ENCODE measurements at places on chromosomes 11 and 22.

DNA sequence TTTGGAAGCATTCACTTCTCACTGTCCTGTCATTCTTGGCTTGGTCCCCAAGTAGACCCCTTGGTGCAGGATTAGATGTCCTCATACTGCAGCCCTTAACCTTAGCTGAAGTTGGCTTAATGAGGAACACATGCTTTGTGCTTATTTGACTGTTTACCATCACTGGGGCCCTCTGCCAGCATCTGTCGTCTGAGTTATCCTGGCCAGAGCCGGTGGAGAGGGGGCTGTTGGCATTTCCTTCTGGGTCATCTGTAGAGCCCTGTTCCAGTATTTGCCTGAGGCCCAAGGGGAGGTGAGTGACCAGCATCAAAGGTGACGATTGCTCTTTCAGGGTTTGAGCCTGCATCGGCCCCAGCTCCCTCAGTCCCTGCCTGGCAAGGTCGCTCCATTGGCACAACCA, 126.4 kb upstream of the RASSF10 start:
- DNase-seq: no peak

- no peak for DNase-seq
These were observed 71.5 kb upstream of the TTC12 start for GRCh38 chr11:113242767-113243397.

DNA sequence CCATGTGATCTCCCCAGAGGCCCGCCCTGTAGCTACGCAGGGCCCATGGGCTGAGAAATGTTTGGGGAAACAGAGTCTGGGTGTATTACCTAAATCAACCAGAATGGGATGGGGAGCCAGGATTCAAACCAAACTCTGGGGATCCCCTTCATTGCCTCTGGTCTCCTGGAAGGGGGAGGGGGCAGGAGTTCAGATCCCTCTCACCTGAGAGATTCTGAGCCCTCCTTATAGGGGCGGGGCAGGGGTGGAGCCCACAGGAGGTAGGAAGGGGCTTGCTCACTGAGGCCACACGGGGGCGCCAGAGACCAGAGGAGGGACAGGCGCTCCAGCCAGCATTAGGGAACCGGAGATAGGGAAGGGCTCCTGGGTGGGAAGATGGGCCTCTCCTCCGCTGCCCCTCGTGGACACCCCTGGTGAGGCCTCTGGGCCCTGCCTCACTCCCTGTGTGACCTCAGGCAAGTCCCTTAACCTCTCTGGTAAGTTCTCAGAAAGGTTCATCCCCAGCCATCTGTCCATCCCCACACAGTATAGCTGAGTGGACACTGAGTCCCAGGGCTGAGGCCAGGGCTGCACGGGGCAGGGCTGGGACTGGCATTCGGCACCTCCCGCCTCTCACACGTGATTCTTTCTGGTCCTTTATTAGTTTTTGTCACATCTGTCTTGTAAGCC, 2.7 kb upstream of the CDC42BPG start:
- peak; percentile 92 for DNase-seq

DNA sequence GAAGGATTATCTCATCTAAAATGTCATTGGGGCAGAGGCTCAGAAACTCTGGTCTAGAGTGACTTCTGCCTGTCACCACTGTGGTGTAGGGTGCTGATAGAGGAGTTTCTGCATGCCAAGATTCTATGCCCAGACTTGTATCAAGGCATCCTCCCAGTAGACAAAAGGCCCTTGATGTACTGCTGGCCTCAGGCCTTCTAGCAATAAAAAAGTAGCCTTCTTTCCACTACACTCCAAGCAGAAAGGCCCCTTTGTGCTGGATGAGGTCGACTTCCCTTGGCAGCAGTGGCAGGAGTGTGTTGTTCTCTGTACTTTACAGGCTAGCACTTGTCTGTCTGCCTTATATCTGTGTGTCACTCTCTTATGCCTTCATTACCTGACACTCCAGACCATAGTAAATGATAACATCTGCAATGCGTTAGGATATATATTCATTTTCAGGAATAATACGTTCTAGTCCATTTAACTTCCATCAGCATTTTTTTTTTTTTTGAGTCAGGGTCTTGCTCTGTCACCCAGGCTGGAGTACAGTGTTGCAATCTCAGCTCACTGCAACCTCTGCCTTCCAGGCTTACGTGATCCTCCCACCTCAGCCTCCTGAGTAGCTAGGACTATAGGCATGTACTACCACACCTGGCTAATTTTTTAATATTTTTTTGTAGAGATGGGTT, 49.5 kb upstream of the RRM1 start:
- no peak for DNase-seq

GRCh38 chr11:133993921-133994320, 37.2 kb upstream of the IGSF9B start:
- DNase-seq: no peak

- no peak for DNase-seq
These were observed 11.7 kb upstream of the GLYATL1 start for GRCh38 chr11:58927393-58928106.

DNA sequence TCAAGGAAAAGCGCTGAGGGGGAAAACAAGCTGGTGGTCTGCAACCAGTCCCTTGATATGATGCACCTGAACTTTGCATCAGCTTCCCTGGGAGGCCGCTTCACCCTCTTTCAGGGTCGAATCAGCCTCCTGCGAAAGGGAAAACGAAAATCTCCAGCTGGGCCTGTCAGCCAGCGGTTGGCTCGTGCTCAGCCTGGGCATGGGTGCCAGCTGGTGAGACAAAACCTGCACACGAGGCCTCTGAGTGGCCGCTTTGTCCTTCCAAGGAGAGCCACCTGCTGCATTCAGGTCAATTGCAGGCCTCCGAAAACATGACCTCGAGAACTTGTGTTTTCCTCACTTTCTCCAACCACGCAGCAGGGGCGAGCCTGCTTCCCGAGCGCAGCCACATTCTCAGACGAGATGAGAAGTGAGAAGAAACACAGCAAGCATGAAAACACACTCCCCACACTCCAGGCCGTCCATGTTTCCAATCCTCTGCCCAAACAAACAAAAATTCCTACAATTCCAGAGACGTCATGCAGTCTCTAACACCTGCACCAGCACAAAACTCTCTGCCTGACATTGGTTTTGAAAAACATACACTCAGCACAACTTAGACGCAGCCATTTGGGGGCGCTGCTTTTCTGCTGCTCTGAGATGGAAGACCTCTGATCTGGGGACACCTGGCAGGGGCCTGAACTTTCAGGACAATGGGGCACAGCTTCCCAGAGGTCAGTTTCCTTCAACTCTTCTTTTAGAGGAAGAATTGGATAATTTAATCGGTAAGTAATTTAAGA, 77.1 kb downstream of the DHCR7 start:
- no peak for DNase-seq

GRCh38 chr22:31229402-31230079, 17.4 kb downstream of the LIMK2 start:
- no peak for DNase-seq

DNA sequence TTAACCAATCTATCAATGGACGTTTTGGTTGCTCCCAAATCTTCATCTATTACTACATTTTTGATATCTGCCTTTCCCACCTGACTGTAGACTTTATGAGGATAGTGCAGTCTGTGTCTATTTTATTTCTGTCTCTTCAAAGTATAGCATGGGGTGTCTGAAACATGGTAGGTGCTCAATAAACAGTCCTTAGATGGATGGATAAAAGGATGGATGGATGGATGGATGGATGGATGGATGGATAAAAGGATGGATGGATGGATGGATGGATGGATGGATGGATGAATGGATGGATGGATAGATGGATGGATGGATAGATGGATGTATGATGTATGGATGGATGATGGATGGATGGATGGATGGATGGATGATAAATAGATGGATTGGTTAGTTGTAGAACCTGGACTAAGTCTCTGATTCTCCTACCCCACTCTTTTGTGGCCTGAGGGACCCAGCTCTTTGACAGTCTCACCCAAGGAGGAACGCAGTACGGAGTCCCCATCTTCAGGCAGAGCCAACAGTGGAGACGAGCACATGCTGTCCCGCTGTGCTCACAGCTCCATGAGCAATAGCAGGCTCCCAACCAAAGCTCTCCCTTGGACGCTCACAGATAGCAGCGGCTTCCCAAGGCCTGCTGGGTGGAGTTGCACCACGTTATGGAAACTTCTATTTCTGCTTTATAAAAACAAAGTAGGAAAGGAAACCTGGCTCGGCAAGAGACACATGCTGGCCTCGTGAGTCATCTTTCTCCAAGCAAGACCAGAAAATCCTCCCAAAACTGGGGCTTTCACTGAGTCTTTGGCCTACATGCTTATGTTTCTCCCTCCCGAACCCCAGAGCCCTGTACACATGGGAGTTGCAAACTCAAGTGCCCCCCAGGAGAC, 448.0 kb downstream of the MIAT start:
- no peak for DNase-seq

GRCh38 chr22:21762712-21763581, 27.4 kb upstream of the YPEL1 start:
- DNase-seq: no peak

DNA sequence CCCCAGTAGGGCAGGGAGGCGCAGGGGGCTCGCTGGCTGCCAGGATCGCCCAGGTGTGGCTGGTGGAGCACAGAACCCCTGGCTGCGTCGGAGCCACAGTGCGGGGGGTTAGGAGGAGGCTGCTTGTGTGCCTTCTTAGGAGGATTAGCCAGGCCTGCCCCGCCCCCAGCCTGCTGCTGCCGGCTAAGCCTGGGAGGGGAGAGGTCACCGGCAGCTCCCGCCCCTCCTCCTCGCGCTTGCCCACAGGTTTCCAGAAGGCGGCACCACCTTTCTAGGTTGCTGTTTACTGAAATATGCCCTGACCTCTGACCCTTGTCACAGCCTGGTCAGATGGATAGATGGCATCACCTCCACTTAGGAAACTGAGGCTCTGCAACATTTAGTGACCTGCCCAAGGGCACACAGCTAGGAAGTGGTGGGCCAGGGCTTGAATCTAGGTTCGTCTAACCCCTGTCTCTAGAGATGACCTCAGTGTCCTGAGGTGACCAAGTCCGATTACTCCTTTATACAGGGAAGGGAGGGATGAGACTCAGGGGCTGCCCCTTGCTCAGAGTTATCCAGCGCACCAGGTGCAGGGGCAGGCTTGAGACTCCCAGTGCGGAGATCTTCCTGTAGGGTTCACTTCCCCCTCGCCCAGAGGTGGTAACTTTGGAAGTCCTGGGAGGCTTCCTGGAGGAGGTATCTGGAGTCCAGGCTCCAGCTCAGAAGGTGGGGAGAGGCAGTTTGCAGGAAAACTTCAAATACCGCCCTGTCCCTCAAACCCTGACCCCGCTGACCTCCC, 44.0 kb downstream of the MYO7A start:
- DNase-seq: no peak

- no peak for DNase-seq
These were observed 205.8 kb upstream of the PDGFD start for GRCh38 chr11:104369761-104370160.

- DNase-seq: no peak
These were observed 33.1 kb upstream of the SMPD1 start for GRCh38 chr11:6357222-6357621.

DNA sequence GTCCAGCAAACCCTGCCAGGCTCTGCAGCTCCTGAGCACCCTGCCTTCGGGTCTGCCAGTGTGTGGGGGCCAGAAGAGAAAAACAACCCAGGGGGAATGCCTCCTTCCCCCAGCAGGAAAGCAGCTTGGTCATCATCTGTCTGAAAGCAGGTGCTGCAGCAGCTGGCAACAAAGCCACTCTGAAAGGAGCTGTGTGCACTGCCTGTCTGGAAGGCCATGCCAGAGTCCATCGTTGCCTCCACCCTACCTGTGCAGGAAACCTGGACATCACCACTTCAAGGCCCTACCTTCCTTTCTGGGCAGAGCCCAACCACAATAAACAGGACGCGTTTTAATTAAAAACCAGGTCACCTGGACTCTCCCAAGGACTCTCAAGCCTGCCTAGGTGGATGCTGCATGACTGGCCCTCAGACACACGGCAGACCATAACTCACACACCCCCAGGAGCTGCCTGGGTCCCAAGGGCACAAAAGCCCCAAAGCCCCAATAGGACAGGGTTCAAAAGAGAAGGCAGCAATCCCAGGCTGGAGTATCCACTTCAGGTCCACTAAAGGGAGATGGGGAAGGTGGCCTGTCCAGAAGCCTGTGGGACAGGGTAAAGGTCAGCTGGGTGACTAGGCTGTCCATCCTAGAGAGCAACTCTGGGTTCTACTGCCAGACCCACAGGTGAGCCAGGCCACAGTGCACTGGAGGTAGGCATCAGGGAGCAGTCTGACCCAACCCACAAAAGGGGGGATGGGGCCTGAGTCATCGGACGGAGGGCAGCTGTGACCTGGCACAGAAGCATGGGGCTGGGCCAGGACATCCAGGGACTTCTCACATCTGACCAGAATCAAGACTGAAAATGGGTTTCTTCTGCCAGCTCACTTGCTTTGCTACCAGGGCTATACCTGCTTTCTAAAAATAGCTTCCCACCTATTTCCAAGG, 6.1 kb downstream of the GNB1L start:
- no peak for DNase-seq
